Gastrocnemius medialis (tissue), 4 donors: ENCODE measurements at places on chromosomes 3 and 15. TPM values are rescaled to one million over a fixed set of nuclear protein-coding genes. Genes with fewer than 3 reads are reported as not detected.
A peak's percentile ranks its signal among the peaks of the same experiment; 100 is the strongest.

GABRB3 gene
- total RNA-seq: 0.91 TPM

MLF1 gene
- 18.4 TPM for total RNA-seq

UACA gene
- 146 TPM for total RNA-seq

FSD2 gene
- 6.3 TPM for total RNA-seq

NME9 gene
- total RNA-seq: not detected

PLSCR5 gene
- not detected for total RNA-seq

DNA sequence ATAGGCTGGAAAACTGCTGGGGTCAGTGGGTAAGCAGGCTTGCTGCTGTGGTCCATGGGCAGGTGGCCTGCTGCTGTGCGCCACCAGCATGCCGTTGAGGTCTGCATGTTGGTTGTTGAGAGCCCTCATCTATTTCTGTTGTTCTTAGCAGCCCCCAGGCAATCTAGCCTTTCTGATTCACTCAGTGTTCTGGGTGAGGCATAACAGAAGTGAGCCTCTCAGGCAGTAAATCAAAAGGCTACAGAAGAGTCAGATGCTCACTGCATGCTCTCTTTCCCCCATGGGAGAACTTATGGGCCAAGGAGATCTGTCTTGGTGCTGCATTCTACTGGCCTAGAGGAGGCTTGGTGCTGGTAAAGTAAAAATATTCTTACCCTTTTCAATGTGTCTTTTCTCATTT lies 67.8 kb upstream of the ATP10A start:
- H3K4me1 ChIP-seq: no peaks in the 10 kb centered on the region
- no peaks in the 10 kb centered on the region for H3K36me3 ChIP-seq
- no peak overlapping the region for H3K27ac ChIP-seq
- DNase-seq: no peak

DNA sequence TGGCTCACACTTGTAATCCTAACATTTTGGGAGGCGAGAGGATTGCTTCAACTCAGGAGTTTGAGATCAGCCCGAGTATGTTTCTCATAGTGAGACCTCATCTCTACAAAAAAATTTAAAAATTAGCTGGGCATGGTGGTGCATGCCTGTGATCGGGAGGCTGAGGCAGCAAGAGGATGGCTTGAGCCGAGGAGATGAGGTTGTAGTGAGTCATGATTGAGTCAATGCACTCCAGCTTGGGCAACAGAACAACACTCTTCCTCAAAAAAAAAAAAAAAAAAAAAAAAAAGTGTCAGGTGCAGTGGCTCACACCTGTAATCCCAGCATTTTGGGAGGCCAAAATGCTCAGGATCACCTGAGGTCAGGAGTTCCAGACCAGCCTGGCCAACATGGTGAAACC lies 2.4 kb downstream of the RPL39L start:
- H3K4me3 ChIP-seq: no peak overlapping the region
- no peak overlapping the region for H3K27ac ChIP-seq
- DNase-seq: no peak

GRCh38 chr15:27878841-27879240 lies 220.3 kb downstream of the OCA2 start:
- H3K4me1 ChIP-seq: no peaks in the 10 kb centered on the region
- no peaks in the 10 kb centered on the region for H3K36me3 ChIP-seq
- no peaks in the 10 kb centered on the region for H3K27me3 ChIP-seq
- no peak overlapping the region for H3K27ac ChIP-seq
- no peak overlapping the region for H3K4me3 ChIP-seq
- no peak for DNase-seq

DNA sequence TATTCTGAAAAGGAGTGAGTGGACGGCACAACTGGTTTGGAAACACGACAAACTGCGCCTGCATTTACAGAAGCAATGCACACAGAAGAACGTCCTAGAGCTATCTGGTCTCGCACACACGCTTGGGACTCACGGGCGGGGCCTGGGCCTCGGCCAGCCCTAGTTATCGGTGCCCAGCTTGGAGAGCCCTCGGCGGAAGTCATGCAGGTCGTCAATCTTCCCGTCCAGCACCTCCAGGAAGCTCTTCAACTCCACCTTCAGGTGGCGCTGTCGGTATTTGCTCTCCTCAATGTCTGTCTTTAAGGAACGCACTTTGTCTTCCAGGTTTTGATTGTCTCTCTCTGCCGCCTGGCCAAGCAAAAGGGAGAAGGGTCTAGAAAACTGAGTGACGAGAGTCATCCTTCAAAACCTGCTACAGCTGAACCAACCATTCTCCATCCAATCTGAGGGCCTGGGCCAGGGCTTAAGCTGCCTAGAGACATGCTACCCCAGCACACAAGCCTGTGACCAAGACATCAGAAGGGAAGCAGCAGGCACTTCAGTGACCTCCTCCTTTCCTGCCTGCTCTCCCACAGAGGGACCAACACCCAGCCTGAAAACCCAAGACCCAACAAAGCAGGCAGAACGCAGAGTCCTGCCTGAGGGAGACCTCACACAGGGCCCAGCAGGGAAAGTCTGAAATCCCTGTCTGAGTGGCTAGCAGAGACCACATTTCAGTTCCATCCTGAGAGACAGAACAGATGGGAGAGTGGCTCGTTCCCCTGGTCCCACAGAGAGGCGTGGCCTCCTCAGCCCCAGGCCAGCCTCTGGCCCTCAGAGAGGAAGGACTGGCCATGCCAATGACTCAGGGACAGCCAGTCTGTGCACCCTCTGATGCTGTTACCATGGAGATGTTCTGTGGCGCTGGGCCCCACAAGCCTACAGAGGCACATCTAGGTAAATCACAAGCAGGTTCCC lies 40.4 kb downstream of the WHAMM start:
- H3K36me3 ChIP-seq: no peaks in the 10 kb centered on the region
- H3K27me3 ChIP-seq: no peaks in the 10 kb centered on the region
- H3K27ac ChIP-seq: peak overlapping the region; percentile 51

DNA sequence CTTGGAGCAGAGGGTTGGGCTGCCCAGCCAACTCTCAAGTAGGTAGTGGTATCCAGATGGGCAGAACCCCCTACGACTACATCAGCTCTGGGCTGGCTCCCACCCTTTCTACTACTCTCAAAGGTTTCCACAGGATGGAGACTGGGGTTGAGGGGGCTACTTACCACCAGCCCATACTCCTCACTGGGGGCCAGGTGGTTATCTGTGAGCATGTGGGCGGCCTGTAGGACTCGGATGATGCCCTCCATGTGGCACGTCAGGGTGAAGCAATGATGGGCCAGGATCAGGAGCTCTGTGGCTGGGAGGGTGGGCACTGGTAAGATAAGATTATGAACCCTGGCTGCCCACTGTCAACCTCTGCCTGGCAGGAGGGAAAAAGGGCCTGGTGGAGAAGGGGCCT lies 33.4 kb downstream of the EIF3J start:
- no peaks in the 10 kb centered on the region for H3K4me1 ChIP-seq
- no peak overlapping the region for H3K4me3 ChIP-seq
- H3K36me3 ChIP-seq: peaks cover 50% of the 10 kb centered on the region

DNA sequence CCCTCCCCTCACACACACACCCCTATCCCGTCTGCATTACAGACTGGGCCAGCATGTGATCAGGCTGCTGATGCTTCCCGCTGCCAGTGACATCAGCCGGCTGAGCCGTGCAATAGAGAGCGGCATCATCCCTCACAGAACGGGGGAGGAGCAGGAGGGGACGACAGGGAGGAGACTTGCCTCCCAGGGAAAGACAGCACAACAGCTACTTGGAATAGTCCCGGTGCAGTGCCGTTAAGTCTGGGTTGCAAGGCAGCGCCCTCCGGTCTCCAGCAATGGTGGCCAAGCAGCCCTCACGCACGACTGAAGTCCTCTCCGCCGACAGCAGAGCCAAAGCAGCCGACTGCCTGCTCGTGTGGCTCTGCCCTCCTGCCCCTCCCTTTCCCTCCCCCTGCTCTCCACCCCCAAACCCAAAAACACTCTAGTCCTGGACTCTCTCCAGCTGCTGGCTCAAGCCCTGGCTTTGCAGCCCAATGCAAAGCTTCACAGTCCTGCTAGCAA lies 31.5 kb upstream of the RPS17 start:
- peak; percentile 10 for DNase-seq
- H3K4me1 ChIP-seq: no peaks in the 10 kb centered on the region
- peak overlapping the region; percentile 29 for H3K27ac ChIP-seq
- H3K36me3 ChIP-seq: no peaks in the 10 kb centered on the region
- no peaks in the 10 kb centered on the region for H3K27me3 ChIP-seq
- H3K4me3 ChIP-seq: peak overlapping the region; percentile 33

- H3K4me3 ChIP-seq: no peak overlapping the region
- H3K4me1 ChIP-seq: peaks cover 11% of the 10 kb centered on the region
- H3K27me3 ChIP-seq: no peaks in the 10 kb centered on the region
Measured at GRCh38 chr3:197306374-197307086, 8.1 kb upstream of the DLG1 start.

DNA sequence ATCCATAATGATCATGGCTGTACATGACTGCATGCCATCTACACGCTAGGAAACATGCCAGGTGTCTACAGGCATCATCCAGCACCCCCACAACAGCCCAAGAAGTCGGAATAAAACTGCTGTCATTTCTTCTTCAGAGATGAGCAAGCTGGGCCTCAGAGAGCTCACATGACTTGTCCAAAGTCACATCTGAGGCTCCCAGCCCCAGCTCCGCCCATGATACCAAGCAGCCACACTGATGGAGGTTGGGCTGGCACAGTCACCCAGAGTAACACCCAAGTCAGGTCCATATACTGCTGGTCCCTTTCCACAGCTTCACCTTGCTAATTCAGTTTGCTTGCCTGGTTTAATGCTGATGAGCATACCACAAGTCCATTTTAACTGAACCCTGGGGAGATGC lies 116.6 kb downstream of the SEC22A start:
- H3K4me3 ChIP-seq: no peak overlapping the region
- H3K4me1 ChIP-seq: no peaks in the 10 kb centered on the region
- H3K36me3 ChIP-seq: no peaks in the 10 kb centered on the region
- H3K27ac ChIP-seq: no peak overlapping the region
- no peaks in the 10 kb centered on the region for H3K27me3 ChIP-seq
- no peak for DNase-seq

DNA sequence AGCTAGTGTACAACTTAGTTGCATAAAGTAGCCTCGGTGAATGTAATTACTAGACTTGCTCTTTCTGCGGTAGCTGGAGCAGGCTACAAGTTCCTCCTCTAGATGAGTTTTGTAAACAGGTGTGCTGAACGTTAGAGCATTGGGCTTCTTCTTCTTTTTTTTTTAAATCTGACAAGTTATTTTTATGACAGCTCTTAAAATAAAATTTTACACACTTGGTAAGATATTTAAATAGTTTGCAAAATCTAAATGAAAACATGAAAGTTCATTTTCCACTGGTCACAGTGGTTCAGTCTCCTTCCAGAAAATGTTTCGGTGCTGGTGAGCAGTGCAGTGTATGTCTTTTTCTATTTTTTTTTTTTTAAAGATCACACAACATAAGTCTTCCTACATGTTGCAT lies 3.0 kb downstream of the CCR9 start:
- no peak overlapping the region for H3K4me3 ChIP-seq
- DNase-seq: no peak
- no peaks in the 10 kb centered on the region for H3K36me3 ChIP-seq
- no peaks in the 10 kb centered on the region for H3K4me1 ChIP-seq

DNA sequence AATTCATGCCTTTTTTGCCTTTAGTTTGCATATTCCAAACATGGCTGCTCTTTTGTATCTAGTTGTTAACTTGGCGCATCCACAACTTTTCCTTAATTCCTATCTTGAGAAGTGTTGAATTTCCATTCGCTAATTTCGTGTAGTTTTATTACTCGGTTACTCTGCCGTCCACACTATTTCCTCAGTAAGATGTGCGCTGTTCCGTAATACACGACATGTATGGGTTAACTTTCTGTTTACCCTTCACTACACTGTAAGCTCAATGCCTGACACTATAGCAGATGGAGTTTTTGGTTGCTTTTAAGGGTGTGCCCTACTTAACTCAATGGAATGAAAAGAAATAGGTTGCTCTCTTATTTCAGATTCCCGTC lies 724 bp downstream of the RPSA start:
- no peak for DNase-seq
- peak overlapping the region; percentile 75 for H3K4me3 ChIP-seq
- H3K27ac ChIP-seq: peak overlapping the region; percentile 92
- no peaks in the 10 kb centered on the region for H3K27me3 ChIP-seq

DNA sequence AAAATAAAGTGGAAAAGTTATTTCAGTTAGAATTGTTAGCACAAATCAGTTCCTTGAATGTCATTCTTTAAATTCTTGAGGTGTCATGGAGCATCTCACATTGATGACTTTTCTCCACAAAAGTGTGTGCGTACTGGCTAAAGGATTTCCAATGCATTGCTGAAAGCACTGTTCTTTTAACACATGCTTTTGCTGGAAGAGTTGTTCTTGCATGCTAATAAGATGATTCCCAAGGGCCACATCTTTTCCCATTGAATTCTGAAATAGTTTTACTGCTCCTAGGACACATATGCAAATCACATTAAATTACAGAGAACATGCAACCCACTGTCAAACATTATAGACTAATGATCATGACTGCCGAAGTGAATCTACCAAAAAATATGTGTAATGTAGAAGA lies 516.3 kb upstream of the CADM2 start:
- no peak for DNase-seq
- H3K36me3 ChIP-seq: no peaks in the 10 kb centered on the region
- no peak overlapping the region for H3K27ac ChIP-seq

GRCh38 chr15:77376770-77377169 lies 43.1 kb downstream of the PEAK1 start:
- no peak for DNase-seq
- H3K27me3 ChIP-seq: no peaks in the 10 kb centered on the region
- H3K27ac ChIP-seq: no peak overlapping the region
- H3K4me1 ChIP-seq: peaks cover 13% of the 10 kb centered on the region

DNA sequence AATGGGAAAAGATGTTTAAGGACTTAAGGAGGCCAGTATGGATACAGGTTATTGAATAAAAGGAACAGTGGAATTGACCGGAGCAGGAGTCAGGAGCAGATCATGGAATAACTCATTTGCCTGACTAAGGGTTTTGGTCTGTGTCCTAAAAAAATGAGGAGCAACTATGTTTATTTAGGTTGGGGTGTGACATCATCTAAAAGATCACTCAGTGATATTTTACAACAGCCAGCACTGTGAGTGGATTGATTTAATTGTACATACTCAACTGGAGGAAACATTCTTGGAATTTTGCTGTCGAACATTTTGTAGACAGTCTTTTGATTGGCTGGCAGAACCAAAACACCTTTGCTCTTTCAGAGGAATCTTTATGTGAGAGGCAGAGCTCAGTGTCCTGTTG lies 348.6 kb upstream of the CDIN1 start:
- no peak overlapping the region for H3K27ac ChIP-seq
- no peaks in the 10 kb centered on the region for H3K36me3 ChIP-seq
- H3K4me1 ChIP-seq: no peaks in the 10 kb centered on the region
- H3K4me3 ChIP-seq: no peak overlapping the region
- no peak for DNase-seq
- no peaks in the 10 kb centered on the region for H3K27me3 ChIP-seq

GRCh38 chr3:62392626-62393292 lies 19.4 kb upstream of the FEZF2 start:
- H3K4me3 ChIP-seq: no peak overlapping the region
- no peak for DNase-seq
- H3K36me3 ChIP-seq: no peaks in the 10 kb centered on the region
- H3K27me3 ChIP-seq: peaks cover 2% of the 10 kb centered on the region

GRCh38 chr3:65955792-65956477 lies 82.8 kb downstream of the MAGI1 start:
- no peak overlapping the region for H3K27ac ChIP-seq
- no peaks in the 10 kb centered on the region for H3K27me3 ChIP-seq
- peaks cover 16% of the 10 kb centered on the region for H3K4me1 ChIP-seq
- H3K4me3 ChIP-seq: no peak overlapping the region

GRCh38 chr3:127273206-127273605 lies 14.6 kb downstream of the PRR20G start:
- no peak overlapping the region for H3K27ac ChIP-seq
- H3K36me3 ChIP-seq: no peaks in the 10 kb centered on the region
- H3K4me3 ChIP-seq: no peak overlapping the region
- H3K4me1 ChIP-seq: no peaks in the 10 kb centered on the region
